HS-5 (cell line): ENCODE measurements at places on chromosomes 2 and 18.

DNA sequence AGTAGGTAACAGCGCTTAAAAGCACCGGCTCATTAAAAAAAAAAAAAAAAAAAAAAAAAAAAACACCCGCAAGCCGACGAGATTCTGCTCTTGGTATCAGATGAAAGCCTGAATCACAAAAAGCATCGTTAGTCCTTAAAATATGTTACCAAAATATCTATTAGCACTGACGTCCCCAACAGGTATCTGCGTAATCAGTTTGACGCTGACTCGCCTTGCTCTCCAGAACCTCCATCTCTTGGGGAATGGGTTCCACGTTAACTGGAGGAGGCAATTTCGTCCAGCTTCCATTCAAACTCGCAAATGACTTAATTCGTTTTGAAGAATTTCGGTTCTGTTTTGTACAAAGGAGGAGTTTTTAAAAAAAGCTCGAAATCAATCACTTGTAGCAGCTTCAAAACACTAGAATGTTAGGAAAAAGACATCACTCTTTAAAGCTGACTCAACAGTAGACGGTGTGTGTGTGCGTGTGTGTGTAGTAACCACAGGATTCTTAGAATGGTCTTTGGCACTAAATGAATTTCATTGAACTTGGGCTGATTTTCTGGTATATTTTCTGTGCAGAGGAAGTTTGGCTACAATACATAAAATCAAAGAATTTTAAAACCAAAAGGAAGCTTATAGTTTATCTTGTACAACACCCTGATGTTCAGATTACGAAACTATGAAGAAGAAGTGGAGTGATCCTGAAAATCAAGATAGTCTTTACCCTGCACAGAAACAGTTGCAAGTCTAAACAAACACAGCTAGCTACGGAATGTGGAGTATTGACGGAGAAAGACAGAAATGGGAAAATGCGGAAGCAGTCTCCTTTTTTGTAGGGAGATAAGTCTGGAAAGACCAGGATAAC is 1.1 kb upstream of the PGAP1 start:
- peak; percentile 23 for DNase-seq

GRCh38 chr2:205722283-205722918 is 40.1 kb downstream of the NRP2 start:
- DNase-seq: no peak

- DNase-seq: no peak
Observed at GRCh38 chr2:97945791-97946190, 50.0 kb downstream of the TMEM131 start.

DNA sequence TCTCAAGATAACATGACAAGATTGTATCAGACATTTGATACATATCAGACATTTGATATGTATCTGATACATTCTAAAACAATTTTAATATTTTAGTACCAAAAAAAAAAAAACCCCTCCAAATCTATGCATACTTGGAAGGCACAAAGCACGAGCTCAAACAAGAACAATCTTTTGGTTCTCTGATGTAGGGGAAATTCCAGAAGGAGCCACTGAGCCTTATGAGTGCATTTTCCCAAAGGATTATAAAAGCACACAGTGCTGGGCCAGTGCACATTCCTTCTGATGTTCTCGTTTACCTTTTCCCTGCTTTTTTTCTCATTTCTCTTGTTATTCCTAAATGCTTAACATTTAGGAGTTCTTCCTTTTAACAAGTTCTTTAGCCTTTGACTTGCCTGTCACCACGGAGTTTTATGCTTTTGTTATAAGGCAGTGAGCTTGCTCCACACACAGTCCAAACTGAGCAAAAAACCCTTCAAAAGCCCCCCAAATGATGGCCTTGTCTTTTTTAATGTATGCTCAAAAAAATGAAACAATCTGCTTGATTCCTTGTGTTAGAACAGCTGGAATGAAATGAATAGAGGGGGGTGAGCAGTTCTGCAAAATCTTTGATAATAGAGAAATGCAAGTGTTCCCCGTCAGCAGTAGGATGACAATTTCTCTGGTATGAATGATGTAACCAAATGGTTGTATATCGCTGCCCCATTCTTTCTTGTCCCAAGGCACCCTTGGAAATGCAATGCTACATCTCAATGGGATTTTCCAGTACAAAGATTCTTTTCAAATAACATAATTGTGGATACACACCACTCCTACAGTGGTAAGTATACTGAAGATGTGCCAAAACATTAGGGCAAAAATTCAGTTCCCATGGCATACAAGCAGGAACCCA is 597.2 kb upstream of the ZEB2 start:
- DNase-seq: no peak

- DNase-seq: peak; percentile 82
Observed at GRCh38 chr2:150410809-150411208, 76.7 kb downstream of the RND3 start.
